ENCODE measurements at places on chromosomes 5 and 9.

DNA sequence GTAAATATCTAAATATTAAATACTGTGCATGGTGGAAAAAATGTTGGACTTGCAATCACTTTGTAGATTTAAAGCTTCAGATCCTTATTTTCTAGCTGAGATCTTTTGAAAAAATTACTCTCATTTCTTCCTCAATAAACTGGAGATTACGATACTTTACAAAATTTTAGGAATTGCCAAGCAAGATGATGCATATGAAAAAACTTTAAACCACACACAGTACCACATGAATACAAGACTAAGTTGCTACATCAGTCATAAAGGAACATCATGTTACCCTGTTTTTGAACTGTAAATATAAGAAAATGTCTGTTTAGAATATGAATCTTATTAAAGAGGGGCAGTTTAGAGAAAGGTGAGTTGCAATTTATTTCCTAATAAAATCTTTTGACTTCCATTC is 703.6 kb upstream of the NUDT12 start:
- no peak for DNase-seq

GRCh38 chr5:6396836-6397535 is 18.6 kb upstream of the MED10 start:
- no peak for DNase-seq

DNA sequence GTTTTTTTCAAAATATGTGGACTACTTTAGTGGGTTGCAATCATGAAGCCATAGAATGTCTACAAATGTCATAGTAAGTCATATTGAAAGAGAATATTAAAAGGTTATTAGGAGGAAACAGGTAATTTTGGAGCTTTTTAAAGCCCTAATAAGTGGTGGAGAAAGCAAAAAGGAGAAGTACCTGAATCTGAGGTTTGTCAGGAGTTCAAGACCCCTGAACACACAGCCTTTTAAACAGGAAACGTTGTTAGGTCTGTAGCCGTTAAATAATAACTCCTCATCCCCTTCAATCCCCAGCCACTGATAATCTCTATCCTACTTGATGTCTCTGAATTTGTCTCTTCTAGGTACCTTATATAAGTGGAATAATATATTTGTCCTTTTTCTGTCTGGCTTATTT is 51.1 kb downstream of the SPEF2 start:
- DNase-seq: no peak

DNA sequence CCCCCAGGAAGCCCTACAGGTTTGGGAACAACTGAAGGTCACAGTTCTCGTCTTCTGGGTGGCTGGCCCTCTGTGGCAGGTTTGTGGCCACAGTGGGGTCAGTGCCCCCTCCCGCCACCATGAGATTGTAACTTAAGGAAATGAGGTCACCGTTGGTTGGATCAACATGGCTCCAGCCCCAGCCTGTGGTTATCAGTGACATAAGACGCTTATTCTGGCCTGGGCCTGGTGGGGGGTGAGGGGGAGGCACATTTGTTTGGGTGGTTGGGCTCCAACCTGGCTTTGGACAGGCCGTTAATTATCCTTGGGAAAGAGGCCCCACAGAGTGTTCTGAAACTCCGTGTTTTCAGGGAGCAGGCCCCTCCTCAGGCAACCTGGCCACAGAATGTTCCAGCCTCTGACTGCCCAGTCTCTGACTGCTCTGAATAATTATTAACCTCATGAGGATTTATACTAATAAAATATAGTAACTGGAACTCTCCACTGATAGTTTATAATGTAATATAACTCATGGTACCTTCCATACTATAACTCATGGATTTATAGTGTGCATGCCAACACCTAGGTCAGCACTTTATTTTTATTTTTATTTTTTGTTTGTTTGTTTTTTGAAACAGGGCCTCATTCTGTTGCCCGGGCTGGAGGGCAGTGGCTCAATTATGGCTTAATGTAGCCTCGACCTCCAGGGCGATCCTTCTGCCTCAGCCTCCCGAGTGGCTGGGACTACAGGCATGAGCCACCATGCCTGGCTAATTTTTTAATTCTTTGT is 58.0 kb upstream of the RPL26L1 start:
- DNase-seq: no peak

DNA sequence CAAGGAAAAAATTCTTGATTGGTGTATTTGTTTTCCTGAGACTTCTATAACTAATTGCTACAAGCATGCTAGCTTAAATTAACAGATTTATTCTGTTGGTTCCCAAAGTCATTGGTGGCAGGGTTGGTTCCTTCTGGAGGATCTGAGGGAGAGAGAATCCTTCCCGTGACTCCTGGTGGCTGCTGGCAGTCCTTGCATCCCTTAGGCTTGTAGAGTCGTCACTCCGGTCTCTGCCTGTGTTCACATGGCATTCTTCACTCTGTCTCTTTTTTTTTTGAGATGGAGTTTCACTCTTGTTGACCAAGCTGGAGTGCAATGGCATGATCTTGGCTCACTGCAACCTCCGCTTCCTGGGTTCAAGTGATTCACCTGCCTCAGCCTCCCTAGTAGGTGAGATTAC is 5.3 kb downstream of the CDK9 start:
- DNase-seq: no peak

DNA sequence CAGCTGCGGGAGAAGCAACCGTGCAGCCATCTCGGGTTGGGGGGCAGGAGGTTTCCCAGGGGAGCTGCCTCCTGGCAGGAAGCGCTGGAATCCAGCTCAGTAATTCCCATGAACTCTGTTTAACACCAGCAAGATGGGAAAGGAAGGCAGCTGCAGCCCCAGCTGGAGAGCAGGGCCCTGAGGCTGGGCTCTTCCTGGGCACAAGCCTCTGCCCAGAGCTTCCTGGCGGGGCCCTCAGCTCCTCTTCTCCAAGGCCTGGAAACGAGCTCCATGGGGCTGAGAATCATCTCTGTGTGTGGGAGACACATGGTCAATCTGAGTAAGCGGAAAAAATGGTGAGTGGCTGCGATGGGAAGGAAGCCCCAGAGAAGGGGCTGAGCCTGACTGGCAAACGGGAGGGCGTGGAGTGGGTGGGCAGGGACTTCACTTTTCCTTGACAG is 6.3 kb downstream of the MRPL36 start:
- no peak for DNase-seq

- DNase-seq: no peak
These were observed 665.0 kb upstream of the RGMB start for GRCh38 chr5:98108497-98108896.

DNA sequence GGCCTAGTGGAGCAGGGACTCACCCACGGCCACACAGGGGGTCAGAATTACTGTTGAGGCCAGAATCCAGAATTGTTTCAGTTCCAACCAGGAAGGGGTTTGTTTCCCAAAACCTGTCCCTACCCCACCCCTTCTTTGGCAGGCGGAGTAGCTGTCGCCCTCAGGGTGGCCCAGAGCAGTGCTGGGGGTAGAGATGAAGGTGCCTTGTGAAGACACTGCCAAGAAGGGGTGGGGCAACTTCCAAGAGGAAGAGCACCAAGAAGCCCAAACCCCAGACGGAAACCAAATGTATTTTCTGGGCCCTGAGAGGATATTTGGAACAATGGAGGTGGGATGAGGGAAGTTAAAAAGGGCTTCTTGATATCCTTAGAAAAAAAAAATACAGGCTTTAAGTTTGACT is 11.4 kb upstream of the NDST1 start:
- no peak for DNase-seq

- DNase-seq: no peak
These were observed 247.3 kb downstream of the PSAT1 start for GRCh38 chr9:78544230-78544629.

DNA sequence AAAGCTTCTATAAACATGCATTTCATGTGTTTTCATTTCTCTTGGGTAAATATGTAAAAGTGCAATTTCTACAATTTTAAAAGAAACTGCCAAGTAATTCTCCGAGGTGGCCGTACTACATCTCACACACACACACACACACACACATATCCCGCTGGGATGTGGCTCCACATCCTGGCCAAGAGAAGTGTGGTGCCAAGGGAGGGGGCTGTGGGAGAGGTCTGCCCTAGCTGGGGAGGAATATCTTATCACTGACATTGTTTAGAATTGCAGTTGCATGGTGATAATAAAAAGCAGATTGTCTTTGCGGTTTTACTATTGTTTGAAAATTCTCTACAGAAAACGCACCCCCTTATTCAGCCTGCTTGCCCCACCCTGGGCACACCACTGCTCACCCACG is 558.4 kb downstream of the BNC2 start:
- no peak for DNase-seq

- DNase-seq: no peak
These were observed 1755.4 kb upstream of the ACO1 start for GRCh38 chr9:30628915-30629567.

GRCh38 chr5:72767289-72768010 is 49.0 kb upstream of the TNPO1 start:
- DNase-seq: no peak

DNA sequence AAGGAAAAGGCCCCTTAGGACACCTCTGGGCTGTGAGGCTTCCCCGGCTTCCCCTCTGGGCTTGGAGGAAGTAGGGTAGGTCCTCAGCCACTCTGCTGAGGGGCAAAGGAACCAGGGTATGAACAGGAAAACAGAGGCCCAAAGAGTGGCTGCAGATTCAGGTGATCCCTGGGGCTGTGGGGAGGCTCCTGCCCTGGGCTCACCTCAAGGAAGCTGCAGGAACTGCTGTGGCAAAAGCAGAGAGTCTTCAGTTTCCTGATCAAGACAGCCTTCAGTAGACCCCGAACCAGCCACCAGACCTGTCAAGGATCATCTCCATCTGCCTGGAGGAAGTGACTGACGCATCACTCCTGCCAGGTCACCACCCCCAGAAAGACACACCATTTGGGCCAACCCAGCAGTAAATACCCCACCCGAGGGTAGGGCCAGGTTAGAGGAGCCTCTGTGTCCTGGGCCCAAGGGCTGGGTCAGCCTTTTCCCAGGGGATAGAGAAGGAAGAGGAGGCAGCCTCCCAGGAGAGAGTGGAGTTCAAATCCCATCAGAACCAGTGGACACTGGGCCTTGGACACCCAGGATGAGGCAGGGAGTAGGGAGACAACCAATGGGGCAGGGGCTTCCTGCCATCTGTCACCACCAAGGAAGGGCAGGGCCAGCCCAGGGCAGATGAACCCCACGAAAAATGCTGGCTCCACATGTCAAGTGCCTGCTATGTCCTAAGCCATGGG is 5.8 kb upstream of the ST6GALNAC6 start:
- no peak for DNase-seq

- no peak for DNase-seq
These were observed 211.6 kb downstream of the MAST4 start for GRCh38 chr5:66807743-66808142.

DNA sequence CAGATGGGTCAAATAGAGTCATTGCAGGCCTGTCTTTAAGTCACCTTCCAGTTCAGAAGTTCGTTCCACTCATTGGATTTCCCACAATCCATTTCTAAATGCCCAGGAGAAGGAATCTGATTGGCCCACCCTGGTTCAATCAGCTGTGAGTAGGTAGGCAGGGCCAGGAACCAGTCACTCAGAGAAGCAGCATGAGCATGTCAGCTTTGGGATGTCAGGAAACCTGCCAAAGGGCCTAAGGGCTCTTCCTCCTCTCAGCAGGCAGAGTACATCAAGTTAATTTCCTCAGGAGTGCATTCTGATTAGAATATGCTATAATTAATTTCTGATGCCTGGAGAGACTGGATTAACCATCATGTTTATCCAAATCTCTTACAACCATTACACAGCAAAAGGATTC is 412.9 kb upstream of the CCNH start:
- no peak for DNase-seq

- no peak for DNase-seq
These were observed 53.6 kb downstream of the FER start for GRCh38 chr5:108801301-108801700.

- DNase-seq: peak; percentile 4
These were observed 18.0 kb downstream of the MGAT1 start for GRCh38 chr5:180784497-180785097.

- DNase-seq: no peak
These were observed 2139.6 kb upstream of the ACO1 start for GRCh38 chr9:30244877-30245276.

- DNase-seq: no peak
These were observed 139.5 kb upstream of the MINAR2 start for GRCh38 chr5:129608350-129608749.

DNA sequence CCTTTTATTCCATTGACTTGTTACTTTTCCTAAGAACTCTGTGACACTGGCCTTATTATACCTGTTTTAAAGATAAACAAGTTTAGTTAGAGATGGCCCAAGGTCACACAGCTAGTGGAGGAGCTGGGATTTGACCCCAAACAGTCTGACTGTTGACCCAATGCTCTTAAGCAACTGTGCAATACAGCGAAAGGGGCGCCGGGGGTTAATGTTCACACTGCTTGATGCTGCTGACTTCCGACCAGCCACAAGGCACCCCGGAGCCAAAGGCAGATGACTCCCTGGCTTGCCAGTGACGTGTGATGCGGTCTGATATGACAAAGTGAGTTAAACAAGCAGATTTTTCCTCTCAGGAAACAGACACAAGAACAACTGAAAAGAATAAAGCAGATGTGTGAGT is 23.9 kb downstream of the PIK3R1 start:
- DNase-seq: no peak

- DNase-seq: no peak
These were observed 17.7 kb downstream of the ZNF483 start for GRCh38 chr9:111542497-111543254.

- no peak for DNase-seq
These were observed 3.6 kb downstream of the MGAT4B start for GRCh38 chr5:179802950-179803562.

GRCh38 chr5:861442-862366 is 10.9 kb upstream of the ZDHHC11 start:
- no peak for DNase-seq

GRCh38 chr5:74017112-74017511 is 391.1 kb downstream of the ARHGEF28 start:
- DNase-seq: no peak

- DNase-seq: no peak
These were observed 41.2 kb downstream of the NADK2 start for GRCh38 chr5:36200513-36200912.

- no peak for DNase-seq
These were observed 8.6 kb downstream of the ECSCR start for GRCh38 chr5:139453683-139454567.

GRCh38 chr9:123175854-123176629 is 92.3 kb downstream of the STRBP start:
- DNase-seq: no peak

DNA sequence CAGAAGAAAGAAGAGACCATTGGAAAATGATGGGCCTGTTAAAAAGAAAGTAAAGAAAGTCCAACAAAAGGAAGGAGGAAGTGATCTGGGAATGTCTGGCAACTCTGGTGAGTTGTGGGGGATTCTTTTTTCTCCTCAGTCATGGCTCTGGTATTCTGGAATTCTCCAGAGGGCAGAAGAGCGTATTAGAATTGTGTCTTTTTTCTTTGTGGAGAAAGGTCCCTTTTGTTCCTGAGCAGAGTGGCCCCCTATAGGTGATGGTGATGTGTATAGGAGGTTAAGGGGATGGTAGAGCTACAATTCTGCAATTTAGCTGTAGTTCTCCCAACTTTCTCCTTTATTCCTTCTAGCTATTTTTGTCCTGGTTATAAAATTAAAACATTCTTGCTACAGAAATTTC is 1.6 kb upstream of the DHFR start:
- no peak for DNase-seq

GRCh38 chr5:159458217-159458711 is 128.0 kb upstream of the IL12B start:
- DNase-seq: no peak
